ENCODE measurements at places on chromosomes 16 and 17.

DNA sequence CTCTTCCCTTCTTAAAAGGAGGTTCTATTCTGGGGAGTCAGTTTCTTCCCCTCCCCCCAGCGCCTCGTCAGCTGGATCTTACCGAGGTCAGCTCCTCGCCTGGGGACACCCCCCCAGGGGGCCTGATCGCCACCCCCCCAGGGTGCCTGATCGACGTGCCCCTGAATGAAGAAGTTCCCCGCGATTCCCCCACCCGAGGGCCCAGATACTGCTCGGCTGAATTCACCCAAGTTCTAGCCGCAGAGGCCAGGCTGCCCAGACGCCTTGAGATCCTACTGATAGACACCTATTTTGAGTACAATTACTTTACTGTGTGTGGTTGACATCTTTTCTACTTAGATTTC is 1.4 kb downstream of the RAB11FIP3 start:
- DNase-seq: no peak

- DNase-seq: no peak
Measured at GRCh38 chr16:15502041-15502725, 67.8 kb downstream of the BMERB1 start.

DNA sequence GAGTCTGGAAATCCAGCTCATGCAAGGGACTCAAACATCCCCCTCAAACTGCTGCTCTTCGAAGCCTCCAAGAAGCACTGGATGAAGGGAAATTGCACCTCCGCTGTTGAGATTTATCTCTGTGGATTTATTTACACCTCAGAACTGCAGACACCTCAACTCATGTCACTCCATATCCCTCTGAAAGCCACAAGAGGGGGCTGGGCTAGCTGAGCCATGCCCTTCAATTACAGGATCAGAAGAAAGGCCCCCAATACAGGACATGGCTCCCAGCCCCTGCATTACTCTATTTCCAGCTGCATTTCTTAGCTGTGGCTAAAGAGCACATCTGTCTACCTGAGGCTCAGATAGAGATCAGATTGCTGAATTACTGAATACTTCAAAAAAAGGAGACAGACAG is 103.1 kb upstream of the DYNLRB2 start:
- DNase-seq: no peak

- no peak for DNase-seq
Measured at GRCh38 chr16:11683145-11683544, 14.9 kb downstream of the SNN start.

GRCh38 chr16:72493716-72494415 is 321.9 kb upstream of the PMFBP1 start:
- DNase-seq: no peak

DNA sequence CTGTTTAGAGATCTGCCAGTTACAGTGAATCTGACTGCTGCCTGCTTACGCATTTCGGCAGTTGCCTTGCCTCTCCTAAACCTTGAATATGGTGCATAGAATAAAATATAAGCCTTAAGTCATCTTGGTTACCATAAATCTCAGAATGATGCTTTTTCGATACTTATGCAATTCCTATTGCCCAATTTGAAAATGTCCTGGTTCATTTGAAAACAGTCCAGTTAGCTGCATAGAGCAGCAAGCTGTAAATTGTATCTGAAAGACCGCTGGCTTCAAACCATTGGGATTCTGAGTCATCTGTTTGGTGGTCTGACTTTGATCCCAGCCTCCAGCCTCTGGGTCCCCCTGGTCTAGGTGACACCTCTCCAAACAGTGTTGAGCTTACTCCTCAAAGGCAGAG is 2.7 kb upstream of the PRKCA start:
- no peak for DNase-seq

- DNase-seq: no peak
Measured at GRCh38 chr16:12609937-12610699, 193.6 kb downstream of the CPPED1 start.

DNA sequence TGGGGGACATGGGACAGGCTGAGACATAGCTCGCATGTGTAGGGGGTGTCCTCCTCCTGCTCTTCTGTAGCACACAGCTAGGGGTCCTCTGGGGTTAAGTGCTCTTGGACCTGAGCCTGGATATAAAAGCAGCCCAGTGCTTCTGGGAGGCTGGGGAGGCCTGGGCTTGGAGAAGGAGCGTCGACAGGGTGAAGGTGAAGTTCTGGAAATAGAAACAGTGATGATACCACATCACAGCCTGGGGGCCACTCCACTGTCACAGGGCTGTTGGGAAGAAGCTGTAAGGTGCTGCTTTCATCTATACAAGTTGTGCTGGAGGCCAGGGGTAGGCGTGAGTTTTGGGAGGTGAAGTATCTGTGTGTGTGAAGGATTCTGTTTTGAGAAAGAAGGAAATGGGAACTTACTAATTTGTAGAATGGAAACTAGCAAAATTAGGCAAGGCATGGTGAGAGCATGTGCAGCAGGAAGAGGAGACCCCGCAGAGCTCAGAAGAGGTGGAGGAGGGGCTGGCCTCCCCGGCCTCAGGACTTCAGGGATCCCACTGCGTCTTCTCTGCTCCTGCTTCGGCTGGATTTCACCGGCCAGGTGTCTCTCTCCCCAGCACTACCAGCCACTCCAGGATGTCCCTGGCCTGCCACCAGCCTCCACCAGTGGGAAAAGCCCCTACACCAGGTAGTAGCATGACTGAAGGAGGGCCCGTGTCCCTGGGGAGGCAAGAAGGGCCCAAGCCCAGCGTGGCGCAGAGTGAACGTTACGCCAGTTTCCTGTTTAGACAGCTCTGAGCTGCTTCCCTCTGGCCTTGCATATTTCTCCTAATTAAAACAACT is 19.4 kb downstream of the PLCG2 start:
- DNase-seq: no peak
